G401 (cell line): ENCODE measurements at places on chromosomes 16 and 17.

GRCh38 chr16:57621521-57622271, 6.7 kb upstream of the ADGRG1 start:
- no peak for DNase-seq

GRCh38 chr16:20137194-20137593, 63.5 kb upstream of the GPR139 start:
- DNase-seq = no peak

DNA sequence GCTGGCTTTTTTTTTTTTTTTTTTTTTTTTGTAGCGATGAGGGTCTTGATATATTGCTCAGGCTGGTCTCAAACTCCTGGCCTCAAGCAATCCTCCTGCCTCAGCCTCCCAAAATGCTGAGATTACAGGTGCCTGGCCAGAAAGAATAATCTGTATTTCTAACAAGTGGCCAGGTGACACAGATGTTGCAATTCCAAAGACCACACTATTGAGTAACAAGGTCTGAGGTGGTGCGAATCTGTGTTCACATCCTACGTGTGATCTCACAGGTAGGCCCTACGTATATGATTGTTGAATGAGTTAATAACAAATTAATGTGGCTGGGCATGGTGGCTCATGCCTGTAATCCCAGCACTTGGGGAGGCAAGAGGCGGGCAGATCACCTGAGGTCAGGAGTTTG, 33.3 kb downstream of the OTOA start:
- DNase-seq = no peak

- DNase-seq = peak; percentile 72
These were observed 327.4 kb upstream of the CCL2 start for GRCh38 chr17:33927732-33928133.

DNA sequence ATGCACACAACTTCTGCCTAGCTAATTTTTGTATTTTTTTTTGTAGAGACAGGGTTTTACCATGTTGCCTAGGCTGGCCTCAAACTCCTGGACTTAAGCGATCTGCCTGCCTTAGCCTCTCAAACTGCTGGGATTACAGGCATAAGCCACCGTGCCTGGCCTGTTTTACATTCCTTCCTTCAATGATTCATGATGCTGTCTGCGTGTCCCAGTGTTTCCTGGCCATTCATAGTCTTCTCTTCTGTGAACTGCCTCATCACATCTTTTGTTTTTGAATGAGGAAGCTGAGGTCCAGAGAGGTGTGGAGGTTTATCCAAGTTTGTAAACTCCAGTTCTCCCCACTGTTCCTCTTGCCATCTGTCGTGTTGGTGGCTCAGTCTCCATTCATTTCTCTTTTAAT, 64.5 kb upstream of the MED9 start:
- peak; percentile 6 for DNase-seq

DNA sequence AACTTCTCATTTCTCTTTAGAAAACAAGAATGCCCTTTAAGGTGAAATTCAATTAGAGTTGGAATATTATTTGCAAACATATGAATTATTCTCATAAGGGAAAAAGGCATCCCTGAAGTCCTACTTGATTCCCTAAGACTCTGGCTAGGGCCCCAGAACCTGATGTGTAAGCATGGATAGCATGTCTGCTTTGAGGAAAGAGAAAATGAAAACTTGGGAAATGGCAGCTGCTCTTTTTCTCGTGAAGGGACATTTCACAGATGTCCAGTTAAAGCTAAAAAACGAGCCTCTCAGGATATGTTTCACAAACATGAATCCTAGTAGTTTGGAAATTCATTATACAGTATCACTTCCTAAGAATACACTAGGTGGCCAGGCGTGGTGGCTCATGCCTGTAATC, 112.3 kb upstream of the CLEC3A start:
- DNase-seq = no peak

GRCh38 chr16:26988186-26988585, 78.5 kb upstream of the C16orf82 start:
- DNase-seq = no peak

GRCh38 chr17:8593276-8593675, 37.2 kb downstream of the MYH10 start:
- DNase-seq = no peak

GRCh38 chr16:86956437-86956836, 360.8 kb downstream of the C16orf95 start:
- no peak for DNase-seq
